ENCODE measurements at places on chromosomes 12 and 14.
A peak's percentile ranks its signal among the peaks of the same experiment; 100 is the strongest.

GRCh38 chr12:68745376-68745903 is 536 bp upstream of the SLC35E3 start:
- DNase-seq = no peak

GRCh38 chr14:91674911-91675310 is 57.0 kb downstream of the CATSPERB start:
- DNase-seq = no peak

- no peak for DNase-seq
Measured at GRCh38 chr12:109555431-109556315, 17.6 kb downstream of the MMAB start.

GRCh38 chr12:132395192-132395907 is 66.0 kb upstream of the GALNT9 start:
- no peak for DNase-seq

DNA sequence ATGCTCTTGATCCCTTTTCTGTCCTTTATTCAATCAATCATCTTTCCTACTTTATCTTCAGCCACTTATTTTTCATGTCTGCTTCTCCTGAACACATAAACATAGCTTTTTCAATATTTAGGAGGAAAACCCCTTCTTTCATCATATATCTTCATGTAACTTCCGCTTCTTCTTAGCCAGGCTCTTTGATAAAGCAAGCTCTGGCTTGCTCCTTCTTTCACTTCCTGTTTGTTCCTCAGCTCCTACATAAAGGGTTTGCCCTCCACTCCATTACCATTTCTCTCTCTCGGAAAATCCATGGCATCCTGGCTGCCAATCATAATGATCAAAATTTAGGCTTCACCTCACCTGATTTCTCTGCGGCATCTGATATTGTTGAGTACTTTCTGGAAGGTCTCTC is 33.7 kb upstream of the HELB start:
- DNase-seq = no peak

DNA sequence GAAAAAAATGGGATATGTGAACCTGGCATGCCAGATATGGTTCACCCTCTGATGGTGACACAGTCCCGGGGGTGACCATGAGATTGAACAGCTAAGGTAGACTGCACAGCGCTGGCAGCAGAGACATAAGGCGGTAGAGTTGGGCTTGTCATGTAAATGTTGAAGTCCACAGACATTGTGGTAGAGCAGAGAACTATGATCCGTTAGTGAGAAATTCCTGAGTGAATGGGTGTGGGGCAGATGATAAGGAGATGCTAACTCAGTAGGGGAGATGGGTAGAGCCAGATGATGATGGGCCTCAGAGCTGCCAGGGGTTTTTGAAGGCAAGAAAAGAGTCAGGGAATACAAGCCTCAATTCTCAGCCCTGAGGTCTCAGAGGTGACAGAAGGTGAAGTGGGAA is 51.1 kb upstream of the DNM1L start:
- no peak for DNase-seq

DNA sequence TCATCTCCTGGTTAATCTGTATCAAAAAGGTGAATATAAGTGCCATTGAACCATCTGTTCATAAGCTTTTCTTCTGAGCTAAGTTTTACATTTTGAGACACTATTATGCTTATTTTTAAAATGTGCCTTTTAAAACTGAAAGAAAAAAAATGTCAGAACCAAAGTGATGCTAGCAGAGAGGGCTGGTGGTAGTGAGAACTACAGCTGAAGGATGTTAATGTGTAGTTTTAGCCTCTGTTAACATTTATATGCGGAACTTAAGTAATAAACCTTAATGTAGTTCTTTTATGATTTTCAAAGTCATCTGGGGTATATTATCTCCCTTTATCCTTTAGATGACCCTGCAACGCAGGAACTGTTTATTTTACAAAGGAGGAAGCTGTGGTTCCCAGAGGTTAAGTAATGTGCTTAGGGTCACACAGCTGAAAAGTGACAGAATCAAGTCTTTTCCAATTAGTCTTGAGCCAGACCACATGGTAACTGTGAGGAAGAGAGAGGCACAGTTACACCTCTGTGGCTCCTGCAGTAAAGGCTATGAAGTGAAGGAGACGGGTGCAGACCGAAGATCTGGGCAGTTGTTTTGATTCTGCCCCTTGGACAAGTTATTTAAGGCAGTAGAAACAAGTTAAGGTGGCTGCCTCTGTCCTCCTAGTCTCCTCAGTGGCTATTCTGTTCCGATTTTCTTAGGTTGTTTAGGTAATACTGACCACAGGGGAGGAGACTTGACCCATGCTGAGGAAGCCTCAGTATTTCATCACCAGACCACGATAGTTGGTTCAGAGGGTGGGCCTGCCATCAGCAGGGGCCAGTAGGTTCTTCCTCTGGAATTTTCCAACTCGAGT is 23.9 kb downstream of the GNG2 start:
- no peak for DNase-seq

DNA sequence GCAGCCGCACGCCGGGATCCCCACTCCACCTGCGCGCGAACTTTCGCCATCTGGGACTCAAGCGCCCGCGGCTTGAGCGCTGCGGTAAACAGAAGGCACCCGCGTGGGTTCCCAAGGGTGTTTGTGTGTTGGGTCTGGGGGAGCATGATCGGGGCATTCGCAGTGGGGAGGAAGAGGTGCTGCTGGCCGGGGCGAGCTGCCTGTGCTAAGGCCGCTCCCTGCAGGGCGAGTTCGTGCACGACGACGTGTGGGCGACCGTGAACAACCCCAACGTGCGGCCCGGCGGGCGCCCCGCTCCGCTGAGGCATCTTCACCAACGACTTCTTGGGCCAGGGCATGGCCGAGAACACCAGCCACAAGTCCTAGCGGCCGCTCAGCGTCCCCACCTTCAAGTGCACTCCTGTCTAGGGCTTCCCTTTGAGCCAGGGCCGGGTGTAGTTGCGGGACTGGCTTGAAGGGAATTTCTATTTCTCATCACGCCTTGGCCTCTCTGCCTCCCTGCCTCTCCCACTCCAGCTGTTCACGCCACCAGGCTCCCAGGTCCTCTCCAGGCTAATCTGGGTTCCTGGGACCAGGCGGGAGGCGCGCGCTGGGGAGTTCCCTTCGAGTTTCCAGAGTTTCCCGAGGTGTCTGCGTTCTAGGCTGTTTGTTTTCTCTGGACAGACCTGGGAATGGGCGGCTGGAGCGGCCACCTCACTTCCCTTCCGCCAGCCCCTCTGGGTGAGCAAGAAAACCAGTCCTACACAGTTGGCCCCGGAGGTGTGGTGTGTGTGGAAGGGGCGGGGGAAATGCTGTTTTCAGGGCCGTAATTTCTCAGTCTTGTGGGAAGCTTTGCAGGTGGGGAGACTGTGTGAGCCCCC is 417.8 kb upstream of the TMTC1 start:
- DNase-seq = no peak

DNA sequence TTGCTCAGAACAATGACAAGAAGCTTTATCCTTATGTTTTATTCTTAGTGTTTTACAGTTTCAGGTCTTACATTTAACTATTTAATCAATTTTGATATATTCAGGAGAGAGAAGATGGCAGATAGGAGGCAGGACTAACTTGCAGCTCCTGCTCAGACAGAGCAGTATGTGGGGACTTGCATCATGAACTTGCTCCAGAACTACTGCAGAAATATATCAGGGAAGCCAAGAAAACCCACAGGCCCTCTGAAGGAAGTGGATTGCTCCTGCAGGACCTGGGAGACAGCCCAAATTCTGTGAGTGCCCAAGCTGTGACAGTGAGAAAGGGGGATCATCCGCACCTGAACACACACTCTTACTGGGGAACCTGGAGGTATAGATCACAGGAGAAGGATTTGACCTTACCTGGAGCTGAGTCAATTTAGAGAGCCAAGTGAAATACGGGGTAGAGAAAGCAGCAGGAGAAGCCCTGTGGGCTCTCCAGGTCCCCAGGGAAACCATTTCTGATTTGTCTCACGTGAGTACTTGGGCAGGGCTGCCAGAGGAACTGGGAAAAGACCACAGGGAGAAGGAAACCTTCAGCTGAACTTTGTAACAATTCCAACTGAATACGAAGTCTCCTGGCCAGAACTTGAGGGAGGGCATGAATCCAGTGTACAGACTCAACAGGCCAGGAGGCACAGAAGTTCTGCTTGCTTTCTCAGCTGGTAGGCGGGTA is 28.9 kb upstream of the TSPAN8 start:
- no peak for DNase-seq

GRCh38 chr12:54736549-54736948 is 88.4 kb upstream of the DCD start:
- no peak for DNase-seq

DNA sequence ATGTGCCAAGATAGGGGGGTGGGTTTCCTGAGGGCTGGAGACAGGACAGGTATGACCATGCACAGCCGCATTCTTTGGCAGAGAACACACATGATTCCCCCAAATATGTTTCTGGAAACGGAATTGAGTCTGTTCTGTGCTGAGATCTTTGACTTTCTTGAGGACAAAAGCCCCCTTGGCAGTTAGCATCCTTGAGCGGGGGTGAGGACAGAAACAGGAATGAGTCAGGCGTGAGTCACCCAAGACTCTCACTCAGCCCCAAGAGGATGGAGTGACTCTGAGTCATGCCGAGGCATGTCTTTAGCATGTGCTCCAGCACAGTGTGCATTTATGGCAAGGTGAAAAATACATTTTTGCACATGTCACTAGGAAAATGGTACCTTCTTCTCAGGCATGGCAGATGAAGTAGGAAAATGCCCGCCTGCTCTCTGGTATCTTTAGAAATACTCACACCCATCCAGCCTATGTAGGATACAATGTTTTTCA is 52.1 kb downstream of the DAD1 start:
- DNase-seq = peak; percentile 75

DNA sequence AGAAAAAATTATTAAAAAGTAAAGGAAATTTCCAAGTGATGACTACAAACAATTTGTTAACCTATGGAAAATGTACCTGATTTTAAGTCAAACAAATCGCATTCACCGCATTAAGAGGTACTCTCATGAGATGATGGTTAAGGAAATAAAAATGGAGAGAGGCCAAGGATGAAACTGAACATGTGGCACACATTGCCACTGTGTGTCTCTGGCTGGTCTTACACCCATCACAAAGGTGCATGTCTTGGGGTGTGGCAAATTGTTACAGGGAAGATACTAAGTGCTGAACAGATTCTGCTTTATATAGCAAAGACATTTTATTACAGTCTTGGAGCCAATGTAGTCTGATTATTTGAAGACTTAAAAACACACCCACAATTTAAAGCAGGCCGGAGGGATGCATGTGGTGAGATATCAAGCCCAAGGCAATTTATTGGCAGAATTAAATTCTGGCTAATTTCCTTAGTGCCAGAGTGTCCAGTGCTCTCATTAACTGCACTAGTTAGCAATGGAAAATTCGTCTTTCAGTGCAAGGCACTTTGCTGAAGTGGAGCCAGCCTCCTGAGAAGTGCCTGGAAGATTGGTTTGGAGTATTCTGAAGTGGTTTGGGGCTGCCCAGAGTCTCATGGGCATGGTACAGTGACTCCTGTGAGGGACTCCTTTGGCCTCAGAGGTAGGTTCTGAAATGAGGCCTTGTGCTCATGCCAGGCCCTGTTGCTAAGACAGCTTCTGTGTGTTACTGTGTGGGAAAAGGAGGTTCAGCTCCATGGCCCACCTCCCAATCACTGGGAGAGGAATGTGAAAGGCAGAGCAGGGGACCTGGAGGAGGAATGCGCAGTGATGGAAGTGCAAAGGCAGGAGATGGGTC is 166.9 kb downstream of the BRMS1L start:
- DNase-seq = no peak

- no peak for DNase-seq
Measured at GRCh38 chr12:108886873-108887629, 7.2 kb downstream of the DAO start.

- no peak for DNase-seq
Measured at GRCh38 chr14:99347561-99347960, 75.6 kb upstream of the BCL11B start.

- DNase-seq = no peak
Measured at GRCh38 chr12:13436696-13437391, 240.3 kb downstream of the EMP1 start.

- DNase-seq = no peak
Measured at GRCh38 chr14:76174982-76175381, 23.3 kb downstream of the GPATCH2L start.

DNA sequence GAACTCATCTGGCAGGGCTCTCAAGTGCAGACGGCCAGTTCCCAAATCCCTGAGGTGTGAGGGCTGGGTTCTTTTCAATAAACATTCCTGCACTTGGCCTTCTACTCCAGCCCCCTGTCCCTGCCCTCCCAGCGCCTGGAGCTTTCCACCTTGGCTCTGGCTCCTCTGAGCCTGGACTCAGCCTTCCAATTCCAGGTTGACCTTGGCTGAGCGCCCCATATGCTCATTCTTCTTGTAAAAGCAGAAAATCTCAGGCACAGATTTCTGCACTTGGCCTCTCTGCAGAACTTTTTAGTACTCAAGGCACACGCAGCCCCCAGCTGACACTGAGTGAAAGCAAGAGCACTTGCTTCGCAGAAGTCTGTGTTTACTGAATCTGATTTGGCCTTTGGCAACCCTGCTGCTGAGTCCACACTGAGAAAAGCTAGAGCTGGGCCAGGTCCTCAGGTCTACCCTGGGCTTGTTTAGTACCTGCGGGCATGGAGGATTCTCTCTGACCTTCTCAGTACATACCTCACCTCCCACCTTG is 222.7 kb downstream of the MSRB3 start:
- no peak for DNase-seq

DNA sequence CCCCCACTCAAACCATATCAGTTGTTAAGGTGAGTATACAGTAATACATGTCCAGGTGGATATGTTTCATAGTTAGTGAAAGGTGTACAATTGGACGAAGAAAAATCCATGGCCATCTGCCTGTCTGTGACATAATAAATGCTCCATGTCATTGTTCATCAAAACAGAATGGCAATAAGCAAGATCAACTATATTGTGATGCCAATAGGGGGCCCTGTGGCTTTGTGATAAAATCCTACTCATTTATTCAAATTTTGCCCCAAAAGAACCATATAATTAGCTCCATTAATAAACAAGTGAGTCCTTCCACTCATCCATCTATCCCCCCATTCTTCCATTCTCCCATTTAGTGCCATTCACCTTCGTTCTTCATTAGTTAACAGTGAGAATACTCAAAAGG is 102.0 kb downstream of the MGST1 start:
- no peak for DNase-seq

- no peak for DNase-seq
Measured at GRCh38 chr14:105394714-105395537, 3.4 kb upstream of the TEX22 start.

- DNase-seq = no peak
Measured at GRCh38 chr14:22770481-22771187, 4.1 kb downstream of the OXA1L start.

GRCh38 chr12:67161322-67161918 is 107.7 kb upstream of the CAND1 start:
- no peak for DNase-seq

GRCh38 chr12:4766445-4766844 is 46.2 kb downstream of the GALNT8 start:
- no peak for DNase-seq

DNA sequence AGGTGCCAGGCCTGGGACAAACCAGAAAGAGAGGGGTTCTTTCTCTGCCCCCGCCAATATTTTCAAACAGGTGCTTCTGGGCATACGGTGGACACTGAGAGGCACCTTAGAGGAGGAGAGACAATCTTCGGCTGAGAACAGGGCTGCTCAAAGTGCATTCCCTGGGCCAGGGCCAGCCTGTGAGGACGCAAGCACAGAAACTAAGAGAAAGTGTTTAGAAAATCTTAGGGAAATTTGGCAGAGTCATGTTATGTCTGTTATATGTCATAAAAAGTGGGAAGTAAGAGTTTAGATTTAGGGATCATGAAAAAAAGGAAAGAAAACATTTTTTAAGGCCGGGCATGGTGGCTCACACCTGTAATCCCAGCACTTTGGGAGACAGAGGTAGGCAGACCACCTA is 83.7 kb downstream of the VWF start:
- DNase-seq = no peak

- no peak for DNase-seq
Measured at GRCh38 chr14:26820138-26820537, 222.3 kb upstream of the NOVA1 start.

- DNase-seq = no peak
Measured at GRCh38 chr12:49388682-49389386, 21.6 kb downstream of the SPATS2 start.
